CD4-positive, alpha-beta memory T cell (primary cell): ENCODE measurements at places on chromosomes 1 and 21. TPM values are rescaled to one million over a fixed set of nuclear protein-coding genes. Genes with fewer than 3 reads are reported as not detected.

The ELAVL4 gene
- not detected for total RNA-seq

GRCh38 chr1:165686971-165687433 lies 11.4 kb downstream of the ALDH9A1 start:
- no peak for DNase-seq

DNA sequence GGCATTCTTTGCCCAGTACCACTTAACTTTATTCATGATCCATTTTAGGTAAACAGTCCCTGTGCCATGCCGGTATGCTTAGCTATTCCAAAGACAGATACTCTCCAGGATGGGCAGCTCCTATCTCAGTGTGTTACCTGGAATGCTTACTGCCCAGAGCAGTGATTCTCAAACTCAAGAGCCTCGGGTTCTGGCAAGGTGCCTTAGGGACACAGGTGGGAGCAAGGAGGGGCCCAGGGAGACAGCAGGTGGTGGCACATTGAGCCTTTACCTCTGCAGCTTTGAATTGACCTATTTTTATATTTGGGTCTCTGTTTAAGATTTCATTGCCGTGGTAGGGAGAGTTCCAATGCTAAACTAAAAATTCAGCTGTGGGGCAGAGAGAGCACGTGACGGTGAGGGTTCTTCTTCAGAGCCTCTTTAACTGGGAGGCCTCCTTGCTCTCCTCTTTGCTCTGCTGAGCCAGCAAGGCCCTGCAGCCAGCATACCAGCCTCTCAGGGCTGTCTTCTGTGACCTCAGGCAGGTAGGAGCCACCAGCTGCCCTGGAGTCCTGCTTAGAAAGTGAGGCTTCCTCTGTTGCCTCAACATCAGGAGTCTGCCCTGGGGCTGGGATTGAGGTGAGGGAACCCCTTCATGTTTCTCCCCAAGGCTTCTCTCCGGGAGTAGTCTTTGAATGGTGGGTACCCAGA lies 20.2 kb downstream of the PHGDH start:
- DNase-seq: no peak

DNA sequence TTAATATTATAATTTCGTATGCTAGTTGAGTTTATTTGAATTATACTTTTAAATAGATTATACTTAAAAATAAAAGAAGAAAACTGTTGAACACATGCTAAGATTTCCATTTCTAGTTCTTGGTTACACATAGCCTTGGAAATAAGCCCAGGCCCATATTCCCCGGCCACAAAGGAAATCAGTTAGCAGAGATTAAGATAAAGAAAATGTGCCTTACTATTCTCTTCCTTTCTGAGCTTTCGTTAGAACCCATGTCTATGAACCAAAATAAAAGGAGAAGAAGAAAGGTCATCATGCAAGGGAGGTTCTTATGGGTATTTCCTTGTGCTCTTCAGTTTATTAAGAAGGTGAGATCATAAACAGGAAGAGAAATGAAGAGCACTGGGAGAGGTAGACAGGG lies 32.3 kb upstream of the CRP start:
- DNase-seq: no peak

The CFHR1 gene
- total RNA-seq: not detected

DNA sequence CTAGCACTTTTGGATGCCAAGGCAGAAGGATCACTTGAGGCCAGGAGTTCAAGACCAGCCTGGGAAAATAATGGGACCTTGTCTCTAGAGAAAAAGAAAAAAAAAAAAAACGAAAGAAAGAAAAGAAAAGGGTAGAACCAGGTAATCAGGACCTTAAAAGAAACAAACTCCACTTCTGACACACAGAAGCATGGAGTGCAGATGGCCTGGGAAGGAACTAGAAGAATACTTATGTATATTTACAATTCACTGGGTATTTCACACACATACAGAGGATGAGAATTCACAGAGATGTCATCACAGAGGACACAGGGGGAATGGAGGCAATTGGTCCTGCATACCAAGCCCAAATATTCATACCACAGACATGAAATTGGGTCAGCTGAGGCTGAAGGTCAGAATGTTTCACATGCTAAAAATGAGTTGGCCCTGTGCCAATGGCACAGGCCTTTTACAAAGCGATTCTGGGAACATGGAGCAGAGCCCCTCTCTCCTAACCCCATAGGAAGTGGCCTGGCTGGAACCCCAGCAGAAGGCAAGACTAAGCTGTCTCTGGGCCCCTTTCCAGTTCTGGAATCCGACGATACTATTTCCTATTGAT lies 4.4 kb downstream of the B4GALT3 start:
- no peak for DNase-seq

The SMAP2 gene
- total RNA-seq: 123 TPM

DNA sequence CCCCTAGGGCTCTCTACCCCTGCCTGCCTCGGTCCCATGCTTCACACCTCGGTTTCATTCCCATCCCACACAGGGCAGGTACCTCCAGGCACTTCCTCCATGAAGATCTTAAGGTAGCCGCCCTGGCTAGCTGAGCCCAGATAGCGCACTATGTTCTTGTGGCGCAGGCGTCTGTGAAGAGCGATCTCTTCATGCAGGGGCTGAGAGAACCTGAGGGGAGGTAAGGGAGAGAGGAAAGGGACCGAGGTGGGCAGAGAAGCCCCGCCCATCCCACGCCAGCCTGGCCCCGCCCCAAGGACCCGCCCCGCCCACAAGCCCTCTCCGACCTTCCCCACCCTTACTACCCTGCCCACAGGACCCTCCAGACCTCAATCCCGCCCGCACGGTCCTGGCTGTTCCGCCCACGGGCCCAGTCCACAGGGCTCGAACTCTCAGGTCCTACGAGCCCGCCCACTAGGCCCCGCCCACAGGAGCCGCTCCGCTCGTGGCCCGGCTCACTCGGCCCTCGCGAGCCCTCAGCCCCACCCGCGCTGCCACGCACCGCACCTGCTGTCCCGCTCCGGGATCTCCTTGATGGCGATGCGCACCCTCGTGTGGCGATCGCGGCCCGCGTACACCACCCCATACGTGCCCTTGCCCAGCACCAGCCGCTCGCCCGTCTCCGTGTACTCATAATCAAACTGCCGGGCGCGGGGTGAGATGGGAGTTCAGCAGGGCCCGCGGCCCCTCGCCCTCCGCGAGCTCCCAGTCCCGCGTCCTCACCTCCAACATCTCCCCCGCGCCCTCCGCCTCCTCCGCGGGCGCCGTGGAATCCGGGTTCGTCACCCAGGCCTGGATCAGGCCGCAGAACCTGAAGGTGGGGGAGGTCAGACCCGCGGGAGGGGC lies 6.4 kb downstream of the MAP3K6 start:
- DNase-seq: peak; percentile 40

GRCh38 chr1:38115682-38116202 lies 69.1 kb upstream of the POU3F1 start:
- DNase-seq: no peak

DNA sequence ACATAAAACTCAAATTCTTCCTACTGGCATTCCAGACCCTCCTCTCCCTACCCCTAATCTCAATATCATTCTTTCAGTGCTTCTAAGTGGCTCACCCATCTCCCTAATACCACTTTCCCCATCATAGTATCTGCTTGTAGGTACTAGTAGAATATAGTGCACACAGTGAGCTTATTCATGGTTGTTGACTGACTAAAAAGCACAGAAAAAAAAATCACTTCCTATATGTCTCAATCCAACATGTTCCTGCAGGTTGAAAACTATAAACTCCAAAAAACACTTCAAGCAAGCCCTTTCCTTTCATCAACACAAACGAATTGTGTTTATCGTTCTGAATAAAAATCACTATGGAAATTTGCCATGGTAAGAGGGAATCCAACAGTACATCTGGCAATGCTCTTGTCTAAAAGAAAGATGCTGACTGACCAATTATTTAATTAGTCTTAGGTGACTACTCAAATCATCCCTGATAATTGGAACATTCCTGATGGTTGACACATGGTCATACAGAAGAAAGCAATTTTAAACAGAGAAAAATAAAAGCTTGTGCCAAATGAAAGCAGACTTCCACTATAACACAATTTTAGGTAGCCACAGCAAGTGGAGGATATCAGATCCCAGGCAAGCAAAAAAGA lies 87.1 kb downstream of the NDUFS5 start:
- no peak for DNase-seq

DNA sequence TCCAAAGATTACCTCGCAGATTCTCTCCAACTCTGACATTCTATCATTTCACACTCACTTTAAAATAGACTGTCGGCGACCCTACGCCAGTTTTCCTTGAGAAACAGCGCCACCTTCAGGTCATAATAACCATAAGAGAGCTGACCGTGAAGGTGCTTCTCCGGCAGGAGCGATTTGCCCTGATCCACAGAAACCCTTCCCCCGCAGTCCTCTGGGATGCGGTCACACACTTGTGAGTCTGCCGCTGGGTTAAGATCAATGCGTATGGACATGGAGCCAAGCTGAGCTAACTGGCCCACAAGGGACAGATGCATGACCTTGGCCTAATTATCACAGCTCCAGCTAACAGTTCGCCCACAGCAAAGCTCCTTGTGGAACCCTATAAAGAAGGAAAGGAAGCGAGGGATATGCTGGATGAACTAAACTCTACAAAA lies 32.8 kb upstream of the IFNAR2 start:
- DNase-seq: peak; percentile 50

The PLEKHG5 gene
- 11.8 TPM for total RNA-seq

- DNase-seq: no peak
These were observed 5.4 kb upstream of the DEDD start for GRCh38 chr1:161137881-161138280.

- no peak for DNase-seq
These were observed 1332.2 kb upstream of the PRMT6 start for GRCh38 chr1:105724286-105724685.

GRCh38 chr1:96634883-96635282 lies 86.7 kb upstream of the PTBP2 start:
- DNase-seq: no peak

The BEND5 gene
- 1.7 TPM for total RNA-seq

GRCh38 chr1:89304572-89305230 lies 32.0 kb upstream of the GBP5 start:
- no peak for DNase-seq

- no peak for DNase-seq
These were observed 6.0 kb downstream of the KLHDC8A start for GRCh38 chr1:205350691-205351141.
